ENCODE measurements at places on chromosomes 3 and 15.

- DNase-seq: peak; percentile 53
Measured at GRCh38 chr3:158731938-158732855, at the start of gene RARRES1. Gene RARRES1 (minus strand): TSS chr3:158732457. CDS start chr3:158732415, 42 bp downstream.

DNA sequence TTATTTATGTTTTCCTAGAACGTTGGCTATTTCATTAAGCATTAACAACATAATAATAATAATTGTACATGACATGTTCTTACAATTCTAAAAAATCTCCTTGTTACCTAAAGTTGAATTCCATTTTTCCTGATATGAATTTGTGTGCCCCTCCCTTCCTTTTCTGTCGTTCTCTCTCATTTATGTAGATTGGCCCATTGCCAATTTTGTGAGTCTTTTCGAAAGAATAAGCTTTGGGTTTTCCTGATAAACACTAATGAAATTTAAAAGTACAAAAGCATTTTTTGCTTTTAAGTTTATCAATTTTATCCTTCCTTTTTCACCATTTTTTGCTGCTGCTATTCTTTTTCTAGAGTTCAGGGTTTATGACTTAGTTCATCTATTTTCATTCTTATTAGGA, 44.9 kb downstream of the PRR23E start:
- DNase-seq: no peak

DNA sequence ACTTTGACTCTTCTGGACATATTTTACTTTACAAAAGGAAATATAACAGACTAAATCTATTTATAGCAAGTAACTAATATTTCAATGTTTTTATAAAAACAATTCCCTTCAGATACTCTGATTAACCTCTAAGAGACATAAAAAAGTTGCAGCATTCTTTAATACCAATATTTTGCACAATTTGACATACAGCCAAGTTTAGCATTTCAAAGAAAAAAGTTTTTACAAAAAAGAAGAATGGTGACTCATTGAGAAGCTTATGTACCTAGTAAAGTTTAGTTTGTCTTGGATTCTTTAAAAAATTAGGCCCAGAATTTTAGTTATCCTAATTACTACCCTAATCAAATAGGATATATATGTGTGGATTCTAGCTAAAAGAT, 17.6 kb downstream of the DAZL start:
- DNase-seq: no peak

DNA sequence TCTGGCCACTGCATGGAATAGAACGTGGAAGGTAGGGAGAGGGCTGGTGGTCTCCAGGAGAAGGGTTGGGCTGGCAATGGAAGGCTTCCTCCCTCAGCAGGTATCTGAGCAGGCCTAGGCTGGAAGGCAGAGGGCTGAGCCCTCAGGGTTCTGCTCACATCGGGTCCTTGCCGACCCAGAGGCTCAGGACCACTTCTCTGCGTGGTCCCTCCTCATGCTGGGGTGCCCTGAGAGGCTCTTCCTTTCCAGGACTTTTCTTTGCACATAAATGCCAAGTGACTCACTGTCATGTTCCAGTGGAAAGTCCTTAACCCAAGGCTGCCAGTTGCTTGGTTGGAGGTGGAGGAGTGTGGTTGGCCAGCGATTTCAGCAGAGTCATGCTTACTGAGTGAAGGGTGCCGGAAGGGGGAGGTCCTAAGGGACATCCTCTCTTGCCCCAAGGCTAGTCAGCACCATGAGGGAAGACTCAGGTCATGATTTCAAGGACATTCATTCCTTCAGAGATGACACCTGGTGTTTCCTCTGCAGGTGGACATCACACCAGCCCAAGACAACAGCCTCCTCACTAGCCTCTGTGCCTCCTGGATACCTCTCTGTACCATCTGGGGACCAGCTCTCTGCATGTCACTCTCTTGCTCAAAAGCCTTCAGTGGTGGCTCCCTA, 8.2 kb downstream of the SLC6A6 start:
- DNase-seq: peak; percentile 79

DNA sequence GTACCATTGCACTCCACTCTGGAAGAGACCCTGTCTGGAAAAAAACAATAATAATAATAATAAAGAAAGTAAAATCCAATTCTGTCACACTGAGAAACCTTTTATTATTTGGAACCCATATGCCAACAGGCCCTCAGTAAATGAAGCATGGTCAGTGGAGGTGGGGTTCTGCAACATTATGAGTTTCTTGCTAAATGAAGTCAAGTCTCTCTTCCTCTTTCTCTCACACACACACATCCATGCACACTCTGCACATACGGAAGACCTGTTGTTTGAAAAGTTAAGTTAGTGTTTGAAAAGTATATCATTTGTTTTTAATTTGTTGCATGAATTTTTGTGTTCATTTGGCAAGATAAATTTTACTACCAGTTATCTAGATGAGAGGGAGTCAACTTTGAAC, 27.8 kb downstream of the GAP43 start:
- DNase-seq: no peak

- no peak for DNase-seq
Measured at GRCh38 chr3:6753536-6753935, 107.4 kb upstream of the GRM7 start.

GRCh38 chr3:123275691-123276090, 73.9 kb downstream of the SEC22A start:
- DNase-seq: no peak

- no peak for DNase-seq
Measured at GRCh38 chr15:78739206-78739605, 72.1 kb downstream of the ADAMTS7 start.

- no peak for DNase-seq
Measured at GRCh38 chr15:97174886-97175540, 785.5 kb upstream of the ARRDC4 start.
